AML-193 (cell line): ENCODE measurements at places on chromosomes 1 and 21.
A peak's percentile ranks its signal among the peaks of the same experiment; 100 is the strongest.

GRCh38 chr1:58524353-58524945 lies 22.1 kb downstream of the OMA1 start:
- DNase-seq, result peak; percentile 92

GRCh38 chr1:101284021-101284420 lies 47.2 kb downstream of the S1PR1 start:
- DNase-seq, result no peak

DNA sequence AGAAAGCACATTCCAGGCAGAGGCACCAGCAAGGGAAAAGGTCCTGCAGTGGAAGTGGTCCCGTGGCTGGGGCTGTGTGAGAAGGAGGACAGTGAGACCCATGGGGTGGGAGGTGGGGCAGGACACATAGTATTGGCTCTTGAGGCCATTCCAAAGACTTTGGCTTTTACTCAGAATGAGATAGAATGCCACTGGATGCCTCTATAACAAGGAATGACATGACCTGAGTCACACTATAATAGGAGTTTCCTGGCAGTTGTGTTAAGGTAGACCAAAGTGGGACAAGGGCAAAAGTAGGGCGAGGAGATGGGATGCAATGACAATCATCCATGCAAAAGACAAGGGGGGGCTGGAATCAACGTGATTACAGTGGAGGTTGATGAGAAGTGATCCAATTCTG lies 24.7 kb upstream of the LAMC2 start:
- no peak for DNase-seq

- no peak for DNase-seq
Measured at GRCh38 chr1:44786138-44786840, 1.7 kb downstream of the BEST4 start.

DNA sequence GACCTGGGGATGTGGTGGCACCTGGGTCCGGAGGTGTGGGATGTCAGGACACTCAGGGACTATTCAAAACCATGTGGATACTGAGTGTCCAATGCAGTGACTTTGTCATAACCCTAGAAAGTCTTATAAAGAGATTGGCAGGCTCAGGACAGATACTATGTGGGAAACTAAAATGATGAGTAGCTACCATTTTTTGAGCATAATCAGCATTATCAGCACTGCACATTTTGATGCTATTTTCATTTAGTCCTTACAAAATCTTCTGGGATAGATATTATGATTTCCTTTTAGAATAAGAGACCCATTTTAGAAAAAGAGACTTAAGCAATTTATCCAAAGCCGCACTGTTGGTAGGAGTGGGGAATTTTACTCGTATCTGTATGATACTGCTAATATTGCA lies 93.4 kb downstream of the DNM3 start:
- DNase-seq, result no peak

DNA sequence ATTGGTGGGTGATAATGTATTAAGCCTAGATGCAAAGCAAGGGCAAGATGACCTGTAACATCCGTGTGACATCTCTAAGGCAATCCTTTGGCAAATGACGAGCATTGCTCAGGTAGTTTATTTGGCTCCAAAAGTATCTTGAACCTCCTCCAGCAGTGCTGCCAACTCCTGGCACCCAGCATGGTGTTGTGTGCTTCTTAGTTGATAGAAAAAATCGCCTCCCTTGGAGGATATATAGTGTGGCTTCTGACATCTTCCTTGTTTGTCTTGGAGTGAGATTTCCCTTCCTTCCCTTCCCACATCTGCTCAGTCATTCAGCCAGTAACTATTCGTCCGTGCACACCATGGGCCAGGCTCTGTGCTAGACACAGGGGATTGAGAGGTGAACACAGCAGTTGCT lies 121.8 kb downstream of the TOMM20 start:
- no peak for DNase-seq

DNA sequence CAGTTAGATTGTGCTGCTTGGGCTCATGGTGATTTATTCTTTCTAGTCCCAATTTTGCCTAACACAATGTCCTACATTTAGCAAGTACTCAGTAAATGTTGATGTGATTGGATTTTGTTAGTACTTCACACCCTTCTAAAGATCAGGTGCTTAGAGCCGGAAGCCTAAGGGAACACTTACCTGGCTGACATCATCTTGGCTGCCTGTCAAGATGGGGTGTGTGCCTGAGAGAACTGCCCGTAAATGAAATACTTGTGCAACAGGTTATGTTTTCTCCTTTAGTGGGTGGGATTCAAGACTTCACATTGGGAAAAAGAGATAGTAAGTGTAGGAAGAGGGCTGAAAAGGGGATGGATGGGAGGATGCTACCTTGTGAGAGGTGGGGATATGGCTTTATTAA lies 75.5 kb upstream of the MACF1 start:
- DNase-seq, result no peak

DNA sequence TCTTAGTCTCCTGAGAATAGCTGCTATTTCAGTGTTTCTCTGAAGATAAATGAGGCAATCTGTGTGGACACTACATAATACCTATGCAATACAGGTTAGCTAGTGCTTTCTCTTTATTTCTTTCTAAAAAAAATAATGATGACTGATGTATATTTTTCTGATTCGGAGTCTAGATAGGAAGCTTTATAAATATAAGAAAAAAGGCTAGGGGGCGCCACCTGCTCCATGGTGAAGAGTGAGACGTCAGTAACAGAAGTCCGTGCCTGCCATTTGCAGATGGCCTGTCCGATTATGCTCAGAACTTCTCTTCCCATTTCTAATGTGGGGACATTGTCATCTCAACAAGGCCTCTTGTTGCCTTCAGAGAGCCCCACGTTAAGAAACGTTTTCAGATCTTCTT lies 26.4 kb downstream of the QSOX1 start:
- DNase-seq, result peak; percentile 18
